ENCODE measurements at places on chromosomes 11 and 22. TPM values are rescaled to one million over a fixed set of nuclear protein-coding genes. Genes with fewer than 3 reads are reported as not detected.

- no peak for DNase-seq
Observed at GRCh38 chr11:77548552-77549445, 41.0 kb upstream of the AQP11 start.

GRCh38 chr22:21943571-21944448 lies 8.8 kb downstream of the PPM1F start:
- DNase-seq = no peak

Gene TRPT1
- 71.9 TPM for total RNA-seq

DNA sequence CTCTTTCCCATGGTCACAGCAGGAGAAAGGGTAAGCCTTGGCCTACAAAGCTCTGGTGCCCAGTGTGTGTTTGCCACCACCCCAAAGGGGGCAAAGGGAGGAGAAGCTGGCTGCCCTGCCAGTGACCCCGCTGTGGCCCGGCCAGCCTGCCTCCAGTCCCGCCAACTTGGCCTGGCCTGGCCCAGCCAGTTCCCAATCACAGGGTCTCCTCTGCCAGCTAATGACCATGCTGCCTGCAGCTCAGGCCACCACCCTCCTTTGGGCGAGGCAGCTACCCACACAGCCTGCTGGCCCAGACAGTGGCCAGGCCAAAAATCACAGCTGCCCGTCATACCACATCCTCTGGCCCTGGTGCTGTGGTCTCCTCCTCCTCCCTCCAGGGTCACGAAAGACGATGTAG lies 5.1 kb downstream of the GDPD5 start:
- DNase-seq = no peak

GRCh38 chr11:96260067-96260511 lies 82.9 kb downstream of the MAML2 start:
- no peak for DNase-seq

Measured in Right ventricle myocardium inferior (tissue), 1 donor.